Cerebellar nuclear complex (tissue), 1 donor: ENCODE measurements at places on chromosomes 12 and 14.

- DNase-seq, result no peak
Observed at GRCh38 chr14:32808644-32809043, 130.0 kb upstream of the NPAS3 start.

GRCh38 chr12:321606-322326, 59.1 kb upstream of the SLC6A13 start:
- no peak for DNase-seq

- no peak for DNase-seq
Observed at GRCh38 chr14:72742118-72742837, 151.6 kb downstream of the DPF3 start.

DNA sequence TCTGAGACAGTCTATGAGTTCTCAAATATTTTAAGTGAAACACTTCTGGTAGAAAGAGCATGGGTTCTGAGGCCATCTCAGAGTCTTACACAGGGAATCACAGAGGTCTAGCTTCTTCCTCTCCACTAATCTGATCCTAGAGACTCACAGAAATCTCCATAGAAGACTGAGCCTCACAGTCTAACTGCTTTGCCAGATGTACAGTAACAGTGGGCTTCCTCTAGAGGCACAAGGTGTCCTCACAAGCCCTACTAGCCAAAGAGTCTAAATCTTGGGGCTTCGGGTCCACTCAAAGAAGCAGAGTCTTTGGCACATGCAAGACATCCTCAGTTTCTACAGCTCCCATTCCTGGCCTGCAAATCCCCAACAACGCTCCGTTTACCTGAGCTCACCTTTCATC, 14.1 kb downstream of the OR6J1 start:
- no peak for DNase-seq

DNA sequence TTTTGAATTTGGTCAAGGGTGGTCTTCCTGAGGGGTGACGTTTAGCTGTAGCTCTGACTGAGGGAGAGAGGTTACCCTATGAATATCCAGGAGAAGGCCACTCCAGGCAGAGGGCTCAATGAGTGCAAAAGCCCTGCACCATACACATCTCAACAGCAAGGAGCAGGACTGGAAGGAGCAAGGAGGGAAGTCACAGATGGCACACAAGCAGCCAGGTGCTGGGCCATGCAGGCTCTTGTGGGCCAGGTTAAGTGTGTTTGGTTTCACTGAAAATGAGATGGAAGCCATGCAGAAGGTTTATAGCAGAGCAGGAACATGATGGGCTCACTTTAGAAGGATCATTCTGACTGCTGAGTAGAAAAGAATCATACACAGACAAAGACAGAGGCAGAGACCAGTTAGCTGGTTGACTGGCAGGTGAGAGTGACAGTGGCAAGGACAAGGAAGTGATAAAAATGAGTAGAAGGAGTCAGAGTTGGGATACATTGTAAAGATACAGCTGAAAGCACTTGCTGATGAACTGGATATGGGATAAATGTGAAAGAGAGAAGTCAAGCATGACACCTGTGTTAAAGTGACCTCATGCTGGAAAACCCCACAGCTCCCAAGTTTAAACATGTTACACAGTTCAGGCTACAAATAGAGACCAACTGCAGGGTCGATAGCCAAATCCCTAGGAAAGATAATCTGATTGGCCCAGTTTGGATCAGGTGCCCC, 81.2 kb downstream of the PRKD1 start:
- DNase-seq, result no peak

- DNase-seq, result no peak
Observed at GRCh38 chr14:93912782-93913181, 14.4 kb upstream of the FAM181A start.

GRCh38 chr12:75489187-75489586, 8.6 kb downstream of the GLIPR1 start:
- no peak for DNase-seq

DNA sequence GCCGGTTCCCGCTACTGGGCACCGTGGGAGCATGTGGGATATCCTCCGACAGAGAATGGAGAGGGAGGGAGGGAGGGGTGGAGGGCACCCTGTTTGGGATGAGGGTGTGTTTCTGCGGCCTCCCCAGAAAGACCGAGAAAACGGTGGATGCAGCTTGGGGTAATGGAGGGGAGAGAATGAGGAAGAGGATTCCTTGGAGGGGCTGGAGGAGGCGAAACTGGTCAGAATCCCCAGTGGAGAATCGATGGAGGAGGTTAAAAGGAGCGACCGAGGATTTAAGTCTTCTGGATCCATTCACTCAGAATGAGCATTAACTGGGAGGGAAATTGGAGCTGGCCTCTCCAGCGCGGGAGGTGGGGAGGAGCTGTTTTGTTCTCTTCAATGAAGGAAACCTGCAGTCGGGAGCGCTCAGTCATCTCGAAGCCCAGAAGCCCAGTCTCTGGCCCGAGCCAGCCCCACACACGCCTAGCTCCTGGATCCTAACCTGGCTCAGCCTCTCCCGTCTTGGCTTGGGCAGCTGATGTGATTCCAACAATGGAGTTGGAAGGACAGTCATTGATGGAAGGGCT, 581 bp downstream of the ARG2 start:
- peak; percentile 22 for DNase-seq

- DNase-seq, result no peak
Observed at GRCh38 chr14:85549697-85550096, 19.8 kb downstream of the FLRT2 start.

DNA sequence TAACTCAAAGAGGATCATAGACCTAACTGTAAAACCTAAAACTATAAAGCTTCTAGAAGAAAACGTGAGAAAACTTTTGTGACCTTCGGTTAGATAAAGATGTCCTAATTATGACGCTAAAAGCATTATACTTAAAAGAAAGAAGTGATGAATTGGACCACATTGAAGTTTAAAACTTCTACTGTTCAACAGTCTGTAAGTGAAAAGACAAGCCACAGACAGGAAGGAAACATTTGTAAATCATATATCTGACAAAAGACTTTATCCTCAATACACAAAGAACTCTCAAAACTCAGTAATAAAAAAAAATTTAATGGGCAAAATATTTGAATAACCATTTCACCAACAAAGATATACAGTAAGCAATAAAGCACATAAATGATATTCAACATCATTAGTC, 344.3 kb downstream of the EGLN3 start:
- no peak for DNase-seq

DNA sequence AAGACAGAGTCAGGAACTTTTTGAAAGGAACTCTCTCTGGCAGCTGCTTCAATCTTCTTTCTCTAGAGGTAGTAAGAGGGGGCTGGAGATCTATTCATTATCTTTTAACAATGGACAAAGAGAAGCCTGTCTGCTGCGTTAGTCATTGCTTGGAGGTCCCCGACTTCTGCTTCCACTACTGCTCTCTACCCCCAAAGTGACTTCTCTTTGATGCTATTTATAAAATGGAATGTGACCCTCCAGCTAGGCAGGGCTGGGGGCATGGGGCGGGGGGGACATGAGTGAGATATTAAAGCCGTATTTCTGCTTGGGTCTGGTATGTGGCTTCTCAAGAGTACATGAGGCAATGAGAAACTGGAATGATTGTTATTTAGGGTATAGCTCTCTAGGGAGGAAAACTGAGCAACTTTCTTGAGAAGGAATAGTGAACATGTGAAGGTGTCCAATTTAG, 41.4 kb upstream of the NUDT4 start:
- DNase-seq, result no peak

GRCh38 chr14:19801118-19801464, 2.5 kb upstream of the OR4N2 start:
- DNase-seq, result no peak

- DNase-seq, result no peak
Observed at GRCh38 chr14:100827101-100828021, 1.4 kb downstream of the MEG3 start.

GRCh38 chr14:74490486-74490885, 2.6 kb downstream of the NPC2 start:
- no peak for DNase-seq

GRCh38 chr12:6722863-6723262, 983 bp upstream of the COPS7A start:
- no peak for DNase-seq

- no peak for DNase-seq
Observed at GRCh38 chr14:57380935-57381334, 9.5 kb upstream of the NAA30 start.

GRCh38 chr14:96421236-96421635, 29.3 kb downstream of the AK7 start:
- DNase-seq, result no peak

GRCh38 chr12:119288576-119288975, 46.0 kb upstream of the CCDC60 start:
- no peak for DNase-seq

- DNase-seq, result no peak
Observed at GRCh38 chr12:120453977-120454376, 7.7 kb downstream of the GATC start.

DNA sequence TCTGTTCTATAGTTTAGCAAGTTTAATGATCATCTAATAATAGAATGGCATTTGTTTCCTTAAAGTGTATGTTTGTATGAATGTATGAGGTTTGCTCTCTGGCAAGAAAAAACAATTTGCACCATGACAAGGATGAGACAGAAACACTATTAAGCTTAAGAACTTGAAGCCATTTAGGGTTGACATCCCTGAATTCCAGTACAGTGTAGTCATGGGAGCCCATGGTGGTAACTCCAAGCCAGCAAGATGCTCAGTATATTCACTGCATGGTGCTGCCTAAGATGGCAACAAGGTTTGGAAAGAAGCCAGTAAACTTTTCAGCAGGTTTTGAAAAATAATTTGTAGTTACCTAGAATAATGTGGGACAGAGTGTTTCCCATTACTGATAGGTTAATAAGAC, 158.6 kb downstream of the PRIMA1 start:
- DNase-seq, result no peak

GRCh38 chr12:93571925-93572711, at the start of gene SOCS2:
Gene SOCS2, plus strand, starts transcription at chr12:93572675. Its CDS starts 223 bp downstream, at chr12:93572898.
- DNase-seq, result no peak

DNA sequence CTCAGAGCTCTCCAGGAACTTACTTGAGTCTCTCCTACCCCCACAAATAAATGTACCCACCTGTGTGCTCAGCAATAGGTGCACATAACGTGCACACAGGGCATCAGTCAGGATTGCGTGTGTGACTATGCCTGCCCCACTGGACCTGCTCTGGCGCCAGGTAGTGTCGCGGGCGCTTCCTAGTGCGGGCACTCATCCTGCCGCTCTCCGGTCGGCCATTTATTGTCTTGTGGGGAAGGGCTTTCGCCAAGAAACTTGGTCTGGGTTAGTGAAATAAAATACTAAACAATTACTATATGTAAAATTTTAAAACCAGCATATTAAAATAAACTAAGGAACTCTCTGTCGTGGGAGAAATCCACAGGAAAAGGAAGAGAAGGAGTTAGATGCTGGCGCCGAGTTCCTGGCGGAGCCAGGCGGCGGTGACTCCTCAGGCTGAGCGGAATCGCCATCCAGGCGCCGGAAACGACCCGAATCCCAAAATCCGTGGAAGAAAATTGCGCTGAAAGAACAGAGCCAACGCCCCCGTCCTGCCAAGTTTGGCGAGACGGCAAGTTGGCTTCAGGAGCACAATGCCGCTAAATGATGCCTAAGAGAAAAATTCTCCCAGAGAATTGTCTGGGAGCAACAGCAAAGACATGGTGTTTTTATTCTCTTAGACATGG, 7.9 kb upstream of the HOXC13 start:
- no peak for DNase-seq

DNA sequence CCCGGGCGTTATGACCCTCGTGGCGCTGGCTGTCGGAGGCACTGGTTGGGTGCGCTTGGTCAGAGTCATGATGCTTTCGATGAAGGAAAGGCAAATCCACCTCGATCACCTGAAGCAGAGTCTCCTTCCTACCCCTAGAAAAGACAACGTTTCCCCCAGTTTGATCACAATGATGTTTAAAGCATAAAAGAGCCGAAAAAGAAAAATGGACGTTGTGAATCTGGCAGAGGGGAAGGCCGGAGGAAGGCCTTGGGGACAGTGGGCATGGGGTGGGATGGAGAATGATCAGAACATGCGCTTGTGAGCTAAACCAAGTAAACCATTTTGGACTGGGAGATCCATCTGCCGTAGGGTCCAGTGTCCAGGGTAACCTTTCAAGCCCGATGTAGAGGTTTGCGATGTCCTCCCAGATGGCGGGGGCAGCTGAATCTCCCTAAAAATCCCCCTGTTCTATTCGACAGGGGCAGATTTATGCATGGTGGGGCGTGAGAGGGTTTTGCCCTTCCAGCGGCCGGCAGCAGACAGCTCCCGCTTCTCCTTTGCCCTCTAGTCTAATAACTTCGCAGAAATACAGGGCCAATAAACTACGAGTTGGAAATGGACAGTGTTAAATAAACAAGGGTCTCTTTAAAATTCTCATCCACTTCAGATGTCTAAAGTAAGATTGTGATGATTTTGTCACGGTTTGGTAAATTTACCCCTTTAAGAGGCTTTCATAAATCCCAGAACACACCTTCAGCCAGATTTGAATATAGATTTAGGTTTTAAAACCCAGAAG, 2.3 kb upstream of the OTX2 start:
- no peak for DNase-seq

GRCh38 chr12:111728795-111729194, 37.9 kb upstream of the ALDH2 start:
- DNase-seq, result no peak

GRCh38 chr14:63535918-63536317, 7.3 kb downstream of the PPP2R5E start:
- DNase-seq, result no peak

- no peak for DNase-seq
Observed at GRCh38 chr14:26252176-26252575, 345.7 kb downstream of the NOVA1 start.

DNA sequence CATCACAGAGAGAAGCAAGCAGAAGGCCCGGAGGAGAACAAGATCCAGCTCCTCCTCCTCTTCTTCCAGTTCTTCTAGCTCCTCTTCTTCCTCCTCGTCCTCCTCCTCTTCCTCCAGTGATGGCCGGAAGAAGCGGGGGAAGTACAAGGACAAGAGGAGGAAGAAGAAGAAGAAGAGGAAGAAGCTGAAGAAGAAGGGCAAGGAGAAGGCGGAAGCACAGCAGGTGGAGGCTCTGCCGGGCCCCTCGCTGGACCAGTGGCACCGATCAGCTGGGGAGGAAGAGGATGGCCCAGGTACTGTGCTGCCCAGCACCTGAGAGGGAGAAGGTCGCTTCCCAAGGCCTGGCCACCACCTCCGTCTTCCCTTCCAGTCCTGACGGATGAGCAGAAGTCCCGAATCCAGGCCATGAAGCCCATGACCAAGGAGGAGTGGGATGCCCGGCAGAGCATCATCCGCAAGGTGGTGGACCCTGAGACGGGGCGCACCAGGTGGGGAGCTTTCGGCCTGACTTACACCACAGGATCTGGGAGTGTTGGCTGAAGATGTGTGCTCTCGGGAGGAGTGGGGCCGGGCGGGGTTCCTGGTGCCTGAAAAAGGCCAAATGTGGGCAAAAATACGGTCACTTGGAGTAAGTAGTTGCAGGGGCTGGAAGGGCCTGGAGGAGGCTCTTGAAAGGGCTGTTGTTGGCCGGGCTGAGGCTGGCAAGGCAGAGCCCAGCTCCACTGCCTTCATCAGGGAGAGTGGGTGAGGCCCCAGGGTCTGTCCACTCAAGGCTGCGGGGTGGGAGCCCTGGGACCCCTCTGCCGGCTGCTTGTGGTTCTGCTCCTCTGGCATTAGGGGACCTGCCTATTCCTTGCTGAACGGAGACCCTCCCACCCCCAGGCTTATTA, 1.4 kb downstream of the ARL6IP4 start:
- DNase-seq, result no peak
